ENCODE measurements at places on chromosomes 7 and 10. TPM values are rescaled to one million over a fixed set of nuclear protein-coding genes. Genes with fewer than 3 reads are reported as not detected.

DNA sequence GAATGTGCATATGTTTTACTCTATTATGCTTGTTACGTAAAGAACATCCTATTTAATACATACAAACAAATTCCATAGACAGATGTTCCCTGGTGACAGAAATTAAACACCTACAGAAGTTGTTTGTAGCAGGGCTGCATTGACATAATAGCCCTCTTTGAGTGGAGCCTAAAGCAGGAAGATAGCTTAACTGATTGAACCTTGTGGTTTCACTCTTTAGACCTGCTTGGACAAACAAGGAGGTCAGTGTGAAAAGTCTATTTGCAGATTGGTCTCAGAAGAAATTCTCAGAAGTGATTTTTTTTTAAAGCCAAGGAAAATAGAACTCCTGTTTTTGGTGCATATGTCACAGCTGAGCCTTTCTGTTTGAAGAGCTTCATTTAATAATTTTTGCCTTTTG is 121.3 kb downstream of the PPP1R9A start:
- H3K4me1 ChIP-seq = no peaks in the 10 kb centered on the region
- no peaks in the 10 kb centered on the region for H3K27me3 ChIP-seq
- H3K36me3 ChIP-seq = no peaks in the 10 kb centered on the region
- no peak overlapping the region for H3K4me3 ChIP-seq
- H3K27ac ChIP-seq = no peak overlapping the region

GRCh38 chr7:30142710-30143109 is 7.9 kb downstream of the MTURN start:
- no peak overlapping the region for H3K4me3 ChIP-seq
- DNase-seq = peak; percentile 43
- H3K4me1 ChIP-seq = peaks cover 6% of the 10 kb centered on the region
- no peaks in the 10 kb centered on the region for H3K27me3 ChIP-seq
- H3K27ac ChIP-seq = peak overlapping the region; percentile 3

Gene DMBT1
- under 0.01 TPM for total RNA-seq

GRCh38 chr7:55569797-55570196 is 2.5 kb downstream of the VOPP1 start:
- H3K36me3 ChIP-seq = no peaks in the 10 kb centered on the region
- no peak overlapping the region for H3K4me3 ChIP-seq
- H3K4me1 ChIP-seq = peaks cover 20% of the 10 kb centered on the region
- DNase-seq = no peak
- H3K27me3 ChIP-seq = no peaks in the 10 kb centered on the region
- H3K27ac ChIP-seq = no peak overlapping the region

DNA sequence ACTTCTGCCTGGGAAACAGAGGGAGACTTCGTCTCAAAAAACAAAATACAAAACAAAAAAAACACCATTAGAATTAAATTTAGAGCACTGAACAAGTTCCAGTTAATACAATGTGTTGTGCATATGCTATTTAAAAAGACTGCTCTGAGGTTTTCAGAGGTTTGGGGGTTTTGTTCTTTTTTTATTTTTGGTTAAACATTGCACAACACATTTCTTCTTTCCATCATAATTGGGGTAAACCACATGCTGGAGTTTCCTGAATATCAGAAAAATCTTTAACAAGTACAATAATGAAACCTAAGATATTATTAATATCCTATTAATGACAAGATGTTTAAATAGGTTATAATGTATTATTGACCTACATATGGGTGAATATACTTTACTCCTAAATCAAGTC is 26.3 kb downstream of the IGF2BP3 start:
- H3K4me1 ChIP-seq = no peaks in the 10 kb centered on the region
- H3K4me3 ChIP-seq = no peak overlapping the region
- H3K27me3 ChIP-seq = no peaks in the 10 kb centered on the region
- no peak for DNase-seq
- no peaks in the 10 kb centered on the region for H3K36me3 ChIP-seq
- H3K27ac ChIP-seq = no peak overlapping the region

Gene C10orf62
- not detected for total RNA-seq

- no peak overlapping the region for H3K27ac ChIP-seq
- no peak for DNase-seq
- H3K4me1 ChIP-seq = no peaks in the 10 kb centered on the region
Observed at GRCh38 chr10:103077491-103078308, 115.4 kb downstream of the NT5C2 start.

- no peaks in the 10 kb centered on the region for H3K36me3 ChIP-seq
- H3K27me3 ChIP-seq = peaks cover 22% of the 10 kb centered on the region
- no peak overlapping the region for H3K27ac ChIP-seq
- no peak for DNase-seq
- H3K4me3 ChIP-seq = no peak overlapping the region
Observed at GRCh38 chr10:29372920-29373319, 84.0 kb downstream of the LYZL1 start.

DNA sequence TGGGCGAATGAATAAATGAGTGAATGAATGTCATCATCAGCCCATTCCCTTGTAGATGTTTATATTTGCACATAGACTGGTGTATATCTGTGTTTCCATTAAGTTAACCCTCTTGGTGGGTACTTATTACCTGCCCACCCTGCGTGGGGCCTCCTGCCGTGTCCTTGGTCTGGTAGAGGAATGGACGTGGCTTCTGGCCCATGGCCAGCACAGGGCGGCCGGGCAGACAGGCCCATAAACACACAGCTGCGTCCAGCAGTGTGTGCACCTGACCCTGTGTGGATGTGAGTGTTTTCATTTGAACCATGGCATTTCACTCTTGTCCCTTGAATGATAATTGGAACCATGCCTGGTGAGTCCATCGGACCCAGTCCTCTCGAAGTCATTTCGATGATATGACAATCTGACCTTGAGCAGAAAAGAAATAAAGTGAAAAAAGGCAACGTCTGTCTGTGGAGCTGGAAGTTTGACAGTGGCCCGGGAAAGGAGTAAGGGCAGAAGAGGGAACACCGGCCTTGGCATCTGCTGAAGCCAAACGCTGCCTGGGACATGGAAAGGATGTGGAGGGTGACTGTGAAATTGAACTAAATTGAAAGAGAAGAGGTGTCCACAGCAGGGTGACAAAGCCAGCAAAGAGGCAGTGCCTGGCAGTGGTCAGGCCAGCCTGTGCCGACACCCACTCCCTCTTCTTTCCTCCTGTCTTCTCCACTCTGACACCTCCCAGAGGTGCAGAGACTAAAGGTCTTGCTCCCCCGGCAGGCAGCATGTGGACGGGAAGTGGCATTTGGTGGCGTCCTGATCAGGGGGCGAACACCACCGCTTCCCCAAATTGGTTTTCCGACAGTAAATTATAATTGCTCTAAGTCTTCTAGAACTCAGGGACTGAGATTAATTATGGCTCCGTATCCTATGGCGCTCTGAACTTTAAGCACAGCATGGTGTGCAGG is 199.0 kb upstream of the ZMIZ1 start:
- peaks cover 2% of the 10 kb centered on the region for H3K27me3 ChIP-seq
- DNase-seq = no peak
- H3K4me1 ChIP-seq = no peaks in the 10 kb centered on the region
- no peaks in the 10 kb centered on the region for H3K36me3 ChIP-seq
- no peak overlapping the region for H3K27ac ChIP-seq
- H3K4me3 ChIP-seq = no peak overlapping the region

- no peaks in the 10 kb centered on the region for H3K27me3 ChIP-seq
- H3K4me3 ChIP-seq = no peak overlapping the region
- H3K36me3 ChIP-seq = no peaks in the 10 kb centered on the region
- H3K4me1 ChIP-seq = no peaks in the 10 kb centered on the region
Observed at GRCh38 chr10:43282881-43283280, 16.0 kb upstream of the RASGEF1A start.

Gene CACNA2D1
- total RNA-seq = 64.4 TPM

DNA sequence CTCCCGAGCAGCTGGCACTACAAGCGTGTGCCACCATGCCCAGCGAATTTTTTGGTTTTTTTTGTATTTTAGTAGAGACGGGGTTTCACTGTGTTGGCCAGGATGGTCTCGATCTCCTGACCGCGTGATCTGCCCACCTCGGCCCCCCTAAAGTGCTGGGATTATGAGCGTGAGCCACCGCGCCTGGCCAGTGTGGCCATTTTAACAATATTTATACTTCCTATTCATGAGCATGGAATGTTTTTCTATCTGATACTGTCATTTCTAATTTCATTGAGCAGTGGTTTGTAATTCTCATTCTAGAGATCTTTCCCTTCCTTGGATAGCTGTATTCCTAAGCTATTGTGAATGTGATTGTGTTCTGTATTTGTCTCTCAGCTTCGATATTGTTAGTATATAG is 96.2 kb downstream of the GLCCI1 start:
- H3K36me3 ChIP-seq = no peaks in the 10 kb centered on the region
- no peak overlapping the region for H3K4me3 ChIP-seq
- no peak for DNase-seq
- H3K27me3 ChIP-seq = no peaks in the 10 kb centered on the region
- no peaks in the 10 kb centered on the region for H3K4me1 ChIP-seq
